ENCODE measurements at places on chromosomes 2 and 18. TPM values are rescaled to one million over a fixed set of nuclear protein-coding genes. Genes with fewer than 3 reads are reported as not detected.

The AQP4 gene
- not detected for total RNA-seq

The KCNG2 gene
- not detected for total RNA-seq

The VWA3B gene
- total RNA-seq = not detected

The COPS9 gene
- 146 TPM for total RNA-seq

The SLC16A14 gene
- 0.56 TPM for total RNA-seq

The DNAJC27 gene
- total RNA-seq = 5.8 TPM

The TNFRSF11A gene
- 3.0 TPM for total RNA-seq

All from MCF 10A (cell line).